ENCODE measurements at places on chromosomes 2 and 18.

- no peak for DNase-seq
Observed at GRCh38 chr18:22521026-22521707, 103.5 kb upstream of the CTAGE1 start.

DNA sequence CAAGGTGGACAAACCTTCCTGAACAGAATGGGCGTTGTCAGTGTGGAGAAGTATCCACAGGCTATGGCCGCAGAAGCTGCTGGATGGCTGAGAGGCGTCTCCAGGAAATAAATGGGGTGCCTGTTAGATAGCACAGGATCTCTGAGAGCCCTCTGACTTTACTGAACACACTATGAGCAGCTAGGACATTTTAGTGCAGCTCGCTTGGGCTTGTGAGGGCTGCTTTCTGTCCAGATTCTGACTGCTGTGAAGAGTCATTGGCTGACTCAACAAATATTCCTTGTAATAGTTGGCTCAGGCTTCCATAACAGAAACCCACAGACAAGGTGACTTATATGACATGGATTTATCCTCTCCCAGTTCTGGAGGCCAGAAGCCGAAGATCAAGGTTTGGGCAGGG lies 100.2 kb upstream of the SNTG2 start:
- DNase-seq = no peak

DNA sequence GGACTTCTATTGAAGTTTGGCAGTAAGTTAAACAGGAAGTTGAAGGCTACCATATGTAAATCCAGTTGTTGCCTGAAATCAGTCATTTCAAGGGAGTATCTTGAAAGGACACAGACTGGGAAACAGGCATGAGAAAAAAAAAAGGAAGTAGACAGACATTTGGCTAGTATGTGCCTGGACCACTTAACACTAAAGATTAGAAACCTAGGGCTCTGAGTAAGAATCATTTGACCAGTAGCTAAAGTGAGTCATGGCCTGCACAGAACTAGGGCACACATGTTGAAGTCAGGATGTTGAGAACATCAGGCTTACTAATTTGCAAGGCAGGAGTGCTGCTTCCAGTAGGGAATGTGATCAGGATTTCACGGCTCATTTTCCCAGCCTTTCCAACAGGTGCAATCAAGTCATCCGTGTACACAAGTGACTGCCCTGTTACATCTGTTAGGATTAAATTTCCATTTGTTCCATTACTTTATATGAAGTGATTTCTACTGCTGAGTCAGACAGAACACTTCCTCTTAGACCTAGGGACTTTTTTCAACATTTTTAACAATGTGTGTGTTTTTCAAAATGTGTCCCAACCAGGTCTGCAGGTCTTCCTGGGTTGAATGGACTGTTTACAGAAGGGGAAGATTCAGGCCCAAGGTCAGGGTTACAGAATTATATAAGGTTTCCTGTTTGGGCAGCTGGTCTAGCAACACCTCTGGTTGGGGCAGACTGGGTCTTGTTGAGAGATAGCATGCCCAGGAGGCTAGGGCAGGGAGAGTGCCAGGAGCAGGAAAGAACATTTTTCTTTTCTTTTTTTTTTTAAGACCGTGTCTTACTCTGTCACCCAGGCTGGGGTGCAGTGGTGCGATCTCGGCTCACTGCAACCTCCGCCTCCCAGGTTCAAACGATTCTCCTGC lies 145.6 kb downstream of the TGIF1 start:
- DNase-seq = peak; percentile 68

DNA sequence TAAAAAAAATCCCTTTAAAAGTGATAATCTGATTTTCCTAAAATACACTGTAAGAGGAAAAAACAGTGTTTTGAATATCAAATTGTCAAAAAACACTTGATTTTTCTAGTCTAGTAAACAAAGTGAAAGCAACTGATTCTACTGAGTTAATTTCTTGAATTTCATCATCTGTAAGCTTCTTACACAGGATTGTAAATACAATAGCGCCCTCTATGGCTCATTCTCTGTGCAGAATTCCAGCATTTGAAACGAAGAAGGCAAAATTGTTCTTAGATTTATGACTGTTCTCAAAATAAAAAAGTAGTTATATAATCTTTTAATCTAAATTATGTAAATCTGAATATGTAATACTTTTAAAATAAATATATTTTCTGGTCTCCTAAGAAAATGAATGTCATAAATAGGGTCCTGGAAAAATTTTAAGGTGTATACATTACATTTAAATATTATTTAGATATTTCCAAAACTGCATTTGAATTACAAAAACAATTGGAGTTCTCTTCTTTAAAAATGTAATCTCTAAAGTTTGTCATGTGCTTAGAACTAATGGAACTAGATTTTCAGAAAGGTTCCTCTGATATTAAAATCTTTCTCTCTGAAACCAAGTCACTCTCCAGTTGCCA lies 176.9 kb upstream of the MC4R start:
- DNase-seq = peak; percentile 30

- no peak for DNase-seq
Observed at GRCh38 chr2:20390524-20391123, 40.0 kb upstream of the PUM2 start.

DNA sequence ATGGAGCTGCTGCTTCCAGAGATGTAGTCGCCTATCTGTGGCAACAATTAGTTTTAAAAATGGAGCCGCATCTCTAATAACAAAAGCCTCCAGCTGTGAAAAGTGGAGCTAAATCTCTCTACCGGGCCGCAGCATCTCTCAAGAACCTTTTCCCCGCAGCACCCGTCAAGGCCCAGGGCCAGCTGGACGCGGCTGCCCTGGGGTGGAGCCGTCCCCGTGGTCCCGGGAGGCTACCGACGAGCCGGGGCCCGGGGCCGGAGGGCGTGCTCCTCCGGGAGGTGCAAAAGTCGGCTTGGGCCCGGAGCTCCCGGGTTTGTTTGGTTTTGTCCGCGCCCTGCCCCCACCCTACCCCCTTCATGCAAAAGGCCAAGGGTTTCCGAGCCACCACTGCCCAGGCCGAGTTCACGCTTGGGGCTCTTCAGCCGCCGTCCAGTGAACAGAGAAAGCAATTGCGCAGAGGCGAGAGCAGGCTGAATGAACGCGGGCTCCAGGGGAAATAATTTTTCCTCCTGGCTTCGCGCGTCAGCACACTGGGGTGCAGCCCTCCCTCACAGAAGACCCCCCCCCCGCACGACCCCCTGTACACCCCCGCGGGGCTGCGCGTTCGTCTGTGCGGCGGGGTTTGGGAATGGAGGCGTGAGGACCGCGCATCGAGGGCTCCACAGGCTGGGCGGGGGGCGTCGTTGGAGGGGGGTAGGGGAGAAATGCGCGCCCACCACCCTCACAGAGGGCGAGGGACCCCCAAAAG lies 557 bp upstream of the GREB1L start:
- peak; percentile 22 for DNase-seq

- DNase-seq = peak; percentile 89
Observed at GRCh38 chr2:43995733-43996533, at the start of gene LRPPRC. Gene LRPPRC, minus strand, starts transcription at chr2:43995989. Its CDS starts 42 bp downstream, at chr2:43995947.

GRCh38 chr2:197216361-197216979 lies 94.1 kb downstream of the ANKRD44 start:
- DNase-seq = no peak

DNA sequence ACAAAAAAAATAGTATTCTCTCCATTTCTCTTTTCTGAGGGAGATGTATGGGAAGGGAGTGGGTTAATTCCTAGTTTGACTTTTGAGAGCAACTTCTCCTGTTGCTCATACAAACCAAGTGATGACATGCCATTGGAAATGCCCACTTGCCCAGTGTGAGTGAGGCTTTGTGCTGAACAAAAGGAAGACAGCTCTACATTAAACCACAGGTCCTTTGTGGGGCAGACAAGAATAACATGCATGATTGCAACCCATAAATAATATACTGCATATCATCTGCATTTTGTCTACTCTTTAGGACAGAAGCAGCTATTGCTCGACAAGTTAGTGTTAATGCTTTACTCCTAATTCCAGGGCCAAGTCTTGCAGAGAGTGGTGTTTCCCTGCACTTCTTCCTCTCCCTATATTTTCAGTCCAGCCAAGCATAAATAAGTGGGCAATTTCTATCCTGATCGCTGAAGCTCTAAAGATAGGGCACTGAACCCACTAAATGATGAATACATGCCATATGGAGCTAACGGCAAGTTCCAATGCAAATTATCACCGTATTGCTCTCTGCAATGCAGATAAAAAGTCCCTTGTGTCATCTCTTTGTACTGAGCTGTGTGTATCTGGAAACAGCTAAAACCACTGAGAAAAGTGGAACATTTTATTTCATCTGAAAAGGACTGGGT lies 19.4 kb upstream of the EHBP1 start:
- DNase-seq = no peak

- peak; percentile 82 for DNase-seq
Observed at GRCh38 chr2:223041527-223042109, 10.4 kb upstream of the KCNE4 start.

DNA sequence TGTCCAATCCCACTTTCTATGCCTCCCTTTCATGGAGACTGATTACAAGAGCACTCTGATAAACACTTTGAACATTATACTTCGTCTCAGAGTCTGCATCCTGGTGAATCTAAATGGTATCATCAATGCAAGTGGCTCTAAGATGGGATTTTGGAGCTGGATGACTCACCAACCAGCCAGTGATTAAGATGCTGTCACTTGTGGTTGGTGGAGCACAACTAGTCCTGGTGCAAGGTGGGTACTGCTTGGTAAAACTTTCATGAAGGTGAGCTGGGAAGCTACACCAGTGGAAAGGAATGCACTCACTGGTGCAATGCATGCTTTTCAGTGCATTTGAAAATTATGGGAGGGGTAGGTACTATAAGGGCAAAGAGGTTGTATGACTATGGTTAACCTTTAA lies 137.7 kb upstream of the TRIB2 start:
- DNase-seq = no peak

- DNase-seq = no peak
Observed at GRCh38 chr18:12921178-12921577, 26.6 kb upstream of the SEH1L start.

GRCh38 chr2:64809216-64809615 lies 155.5 kb upstream of the SERTAD2 start:
- no peak for DNase-seq

DNA sequence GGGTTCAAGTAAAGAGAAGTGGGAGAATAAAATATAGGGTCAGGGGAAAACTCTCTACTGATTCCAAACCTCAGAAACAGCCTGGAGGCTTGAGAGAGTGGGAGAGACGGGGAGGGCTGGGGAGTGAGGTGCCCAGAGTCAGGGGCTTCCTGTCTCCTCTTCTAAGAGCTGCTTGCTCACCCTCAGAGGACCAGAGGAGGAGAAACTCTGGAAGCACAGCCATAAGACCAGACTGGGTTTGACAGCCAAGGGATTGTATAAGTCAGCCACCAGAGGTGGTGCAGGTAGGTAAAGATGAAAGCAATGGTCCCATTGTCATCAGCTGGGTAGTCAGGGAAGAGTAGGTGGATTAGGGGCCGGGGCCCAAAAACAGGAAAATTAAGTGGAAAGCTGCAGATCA lies 259.4 kb downstream of the TNS1 start:
- no peak for DNase-seq

DNA sequence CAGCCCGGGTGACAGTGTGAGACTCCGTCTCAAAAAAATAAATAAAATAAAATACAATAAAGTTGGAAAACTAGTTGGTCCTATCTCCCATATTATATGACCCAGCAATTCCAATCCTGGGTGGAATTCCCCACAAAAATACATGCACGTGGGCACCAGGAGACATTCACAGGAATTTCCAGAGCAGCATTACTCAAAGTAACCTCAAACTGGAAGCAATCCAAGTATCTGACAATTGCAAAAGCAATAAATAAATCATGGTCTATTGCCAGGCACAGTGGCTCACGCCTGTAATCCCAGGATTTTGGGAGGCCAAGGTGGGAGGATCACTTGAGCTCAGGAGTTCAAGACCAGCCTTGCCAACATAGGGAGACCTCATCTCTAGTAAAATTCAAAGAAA lies 101.2 kb upstream of the MAP4K4 start:
- no peak for DNase-seq

DNA sequence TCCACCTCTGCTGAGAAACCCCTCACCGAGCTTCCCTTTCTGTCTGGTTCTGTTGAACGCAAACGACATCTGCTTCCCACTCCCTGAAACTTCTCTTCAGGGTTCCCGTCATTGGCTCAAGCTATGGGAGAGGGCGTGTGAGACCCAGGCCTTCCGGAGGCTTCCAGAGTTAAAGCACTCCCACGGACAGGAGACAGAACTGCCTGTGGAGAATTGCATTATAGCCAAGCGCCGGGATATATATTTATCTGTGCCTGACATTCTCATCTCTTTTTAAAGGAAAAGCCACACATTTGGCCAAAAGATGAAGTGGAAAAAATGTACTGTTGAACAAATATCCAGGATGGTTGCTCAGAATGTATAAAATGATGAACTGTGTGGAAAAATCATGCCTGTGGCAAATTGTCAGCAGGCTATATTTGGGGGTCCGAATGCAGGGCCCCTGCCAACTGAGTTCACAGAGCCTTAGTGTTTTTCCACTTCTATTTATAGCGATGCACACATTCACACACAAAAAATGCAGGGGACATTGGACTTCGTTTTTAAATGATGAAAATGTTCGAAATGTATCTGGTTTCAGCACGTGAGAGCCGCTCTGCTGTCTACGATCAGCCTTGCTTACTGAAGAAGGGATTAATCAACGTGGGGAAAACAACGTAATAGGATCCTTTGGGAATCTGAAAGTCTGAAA lies 59.5 kb downstream of the E2F6 start:
- DNase-seq = no peak

DNA sequence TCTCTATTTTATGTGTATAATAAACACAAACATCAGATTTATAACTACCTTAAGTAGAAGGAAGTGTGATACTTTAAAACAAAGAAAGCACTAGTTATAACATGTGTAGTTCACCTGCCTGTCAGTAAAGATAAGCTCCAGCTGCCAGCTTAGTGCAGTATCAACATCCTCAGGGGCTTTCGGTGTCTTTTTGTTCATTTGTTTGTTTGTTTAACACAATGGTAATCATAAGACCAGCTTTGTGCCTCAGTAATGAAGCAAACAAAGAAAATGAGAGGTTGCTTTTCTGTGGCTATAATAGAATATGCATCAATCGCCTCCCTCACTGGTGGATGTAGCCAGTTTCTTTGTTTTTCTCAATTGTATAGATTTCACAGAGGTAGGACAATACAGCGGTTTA lies 1499.0 kb upstream of the TMEFF2 start:
- no peak for DNase-seq

DNA sequence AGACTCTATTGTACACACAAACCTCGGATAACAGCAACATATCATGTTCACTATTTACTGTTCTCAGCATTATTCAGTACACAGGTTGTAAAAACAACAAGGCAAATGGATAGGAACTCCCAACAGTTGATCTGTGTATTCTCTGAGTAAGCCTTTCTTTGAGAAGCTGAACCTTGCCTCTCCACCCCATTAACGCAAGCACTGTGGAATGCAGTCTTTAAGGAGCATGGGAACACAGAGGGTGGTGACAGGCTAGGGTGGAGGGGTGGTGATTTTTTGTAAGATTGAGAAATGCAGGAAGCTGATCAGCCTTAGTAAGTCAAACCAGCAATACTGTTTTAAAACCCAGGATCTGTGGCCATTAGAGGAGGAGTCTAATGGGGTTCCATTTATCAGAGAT lies 19.6 kb upstream of the SERPINB11 start:
- peak; percentile 77 for DNase-seq

DNA sequence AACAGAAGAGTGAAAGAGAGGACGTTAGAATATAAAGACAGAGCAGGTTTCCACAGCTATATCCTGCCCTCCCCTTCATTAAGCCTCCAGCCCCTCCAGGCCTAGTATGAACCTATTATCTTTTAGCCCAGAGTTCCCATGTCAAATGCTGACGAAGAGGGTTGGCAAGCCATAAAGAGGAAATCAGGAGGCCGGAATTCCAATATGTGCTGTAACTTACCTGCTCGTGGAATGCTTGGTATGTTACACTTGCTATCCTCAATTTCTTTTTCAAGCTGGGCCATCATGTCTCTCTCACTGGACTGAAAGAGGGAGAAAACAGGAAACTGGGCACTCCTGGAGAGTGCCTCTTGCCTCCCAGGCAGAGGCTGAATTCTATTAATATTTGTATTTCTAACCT lies 264.1 kb downstream of the TRIB2 start:
- DNase-seq = no peak

Data from Calu3 (cell line).